ENCODE measurements at places on chromosomes 12 and 14.

DNA sequence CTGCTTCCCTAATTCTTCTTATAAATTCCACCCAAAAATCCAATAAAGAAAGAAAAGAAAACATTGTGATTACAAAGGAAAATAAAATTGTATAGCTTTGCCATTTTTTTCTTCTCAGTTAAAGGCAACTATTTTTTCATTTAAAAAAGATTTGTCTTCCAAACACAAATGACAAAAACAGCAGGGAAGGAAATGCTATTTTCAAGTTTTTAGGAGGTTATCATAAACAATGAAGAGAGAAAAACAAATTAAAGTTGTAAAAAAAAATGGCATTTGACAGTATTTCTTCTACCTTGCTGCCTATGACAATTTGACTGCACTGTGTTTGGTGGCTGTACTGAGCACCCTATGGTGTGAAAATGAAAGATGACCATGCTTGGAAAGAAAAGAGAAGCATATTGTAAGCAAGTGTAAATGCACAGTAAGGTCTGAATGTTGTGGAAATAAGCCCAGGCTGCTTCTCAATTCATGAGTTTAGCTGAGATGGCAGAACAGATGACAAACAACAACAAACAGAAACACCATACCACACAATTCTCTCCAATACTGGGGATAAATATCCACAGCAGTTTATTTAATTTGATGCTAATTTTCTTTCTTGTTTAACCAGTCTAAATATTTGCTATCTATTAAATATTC lies 109.8 kb downstream of the PRKD1 start:
- DNase-seq = no peak

DNA sequence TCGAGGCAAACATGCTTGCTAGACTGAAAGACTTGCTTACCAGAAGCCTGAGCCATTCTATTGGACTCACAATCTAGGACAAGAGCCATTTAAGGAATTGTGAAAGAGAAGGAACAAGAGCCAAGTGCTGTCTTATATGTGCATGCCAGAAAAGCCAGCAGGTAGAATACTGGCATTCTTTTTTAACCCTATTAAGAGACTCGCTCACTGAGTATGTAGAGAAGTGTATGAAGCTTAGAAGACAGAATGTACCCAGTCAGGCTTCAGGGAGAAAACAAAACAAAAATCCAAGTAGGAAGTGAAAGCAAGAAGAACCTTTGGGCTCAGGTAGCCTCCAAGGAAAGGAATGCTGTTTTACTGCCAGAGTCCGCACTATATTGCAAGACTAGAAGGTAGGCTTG lies 65.9 kb downstream of the DCAF5 start:
- DNase-seq = no peak

- DNase-seq = no peak
These were observed 40.9 kb upstream of the A2ML1 start for GRCh38 chr12:8781381-8782127.

- no peak for DNase-seq
These were observed 8.0 kb downstream of the RAN start for GRCh38 chr12:130879781-130880389.

DNA sequence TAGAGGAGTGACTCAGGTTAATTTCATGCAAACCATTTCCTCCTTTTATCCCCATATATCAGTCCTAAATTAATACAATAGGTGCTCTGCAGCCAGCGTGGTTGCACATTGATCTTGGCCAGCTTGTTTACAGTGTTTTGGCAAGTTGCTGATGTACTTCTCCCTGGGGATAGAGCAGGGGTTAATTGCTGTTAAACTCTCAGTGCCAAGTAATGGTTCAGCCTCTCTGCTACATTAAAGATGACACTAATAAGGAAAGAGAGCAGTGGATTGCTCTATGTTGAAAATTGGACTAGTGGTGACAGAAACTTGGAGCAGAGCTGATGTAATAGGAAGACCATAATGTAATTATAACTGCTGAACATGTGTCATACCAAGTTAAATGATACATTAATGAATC lies 717.5 kb downstream of the RERGL start:
- no peak for DNase-seq

Data from stimulated activated CD8-positive, alpha-beta memory T cell treated with anti-CD3 and anti-CD28 coated beads, Interleukin-2, amount 100 ng/mL, for 1 hour (primary cell).